ENCODE measurements at places on chromosomes 2 and 18. TPM values are rescaled to one million over a fixed set of nuclear protein-coding genes. Genes with fewer than 3 reads are reported as not detected.

Gene LTBP1
- 1.6 TPM for total RNA-seq

Gene FAM237A
- not detected for total RNA-seq

Gene SLC39A10
- total RNA-seq: 42.3 TPM

Gene IL1R1
- total RNA-seq: 16.3 TPM

Gene KCNG2
- total RNA-seq: 6.0 TPM

Gene KIAA2012
- total RNA-seq: not detected

Gene CKAP2L
- total RNA-seq: 22.6 TPM

Gene ASAP2
- total RNA-seq: 34.7 TPM

Gene TGFBRAP1
- 19.4 TPM for total RNA-seq

Gene NMUR1
- total RNA-seq: not detected

Gene FOXD4L1
- total RNA-seq: 0.25 TPM

Gene CAD
- total RNA-seq: 38.5 TPM

Gene CHRND
- total RNA-seq: 0.05 TPM

Gene CTDSP1
- 63.8 TPM for total RNA-seq

Gene CD226
- 45.5 TPM for total RNA-seq

Gene TUBA3E
- not detected for total RNA-seq

Gene SLC35F5
- 122 TPM for total RNA-seq

Measured in NCI-H460 (cell line).